ENCODE measurements at places on chromosomes 13 and 19. TPM values are rescaled to one million over a fixed set of nuclear protein-coding genes. Genes with fewer than 3 reads are reported as not detected.

DNA sequence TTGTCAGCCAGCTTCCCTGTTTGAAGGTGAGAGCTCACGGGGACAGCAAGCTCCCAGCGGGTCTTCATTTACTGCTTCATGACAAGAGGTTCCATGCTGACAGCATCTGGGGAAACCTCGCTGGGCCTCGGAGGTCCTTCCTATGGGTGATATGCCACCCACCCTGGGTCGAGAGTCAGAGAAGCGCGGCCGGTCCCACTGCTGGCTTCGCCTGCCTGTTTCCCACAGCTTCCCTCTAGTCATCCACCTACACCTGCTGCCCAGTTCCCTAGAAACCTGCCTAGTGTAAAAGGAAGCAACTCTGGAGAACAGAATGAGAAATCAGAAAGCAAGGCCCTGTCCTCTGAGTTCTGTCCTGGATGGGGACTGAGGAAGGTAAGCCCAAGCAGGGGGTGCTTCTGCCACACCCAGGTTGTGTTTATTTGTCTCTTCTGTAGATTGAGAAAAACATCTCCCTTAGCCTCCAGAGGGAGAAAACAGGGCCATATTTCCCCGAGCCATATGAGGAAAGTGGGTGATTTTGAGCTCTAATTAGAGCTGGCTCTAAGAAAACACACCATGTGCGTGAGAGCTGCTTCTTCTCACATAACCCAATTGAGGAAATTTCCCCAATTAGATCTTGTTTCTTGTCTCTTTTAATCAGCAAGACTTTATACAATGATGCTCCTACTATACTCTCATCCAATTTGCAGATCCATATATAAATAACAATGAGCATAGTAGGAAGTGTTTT lies 504.3 kb downstream of the IRS2 start:
- no peak for DNase-seq

Gene SIGLEC7
- not detected for total RNA-seq

- DNase-seq: no peak
Measured at GRCh38 chr13:93824286-93824685, 597.7 kb downstream of the GPC6 start.

- no peak for DNase-seq
Measured at GRCh38 chr19:41694831-41695635, 7.0 kb upstream of the CEACAM7 start.

DNA sequence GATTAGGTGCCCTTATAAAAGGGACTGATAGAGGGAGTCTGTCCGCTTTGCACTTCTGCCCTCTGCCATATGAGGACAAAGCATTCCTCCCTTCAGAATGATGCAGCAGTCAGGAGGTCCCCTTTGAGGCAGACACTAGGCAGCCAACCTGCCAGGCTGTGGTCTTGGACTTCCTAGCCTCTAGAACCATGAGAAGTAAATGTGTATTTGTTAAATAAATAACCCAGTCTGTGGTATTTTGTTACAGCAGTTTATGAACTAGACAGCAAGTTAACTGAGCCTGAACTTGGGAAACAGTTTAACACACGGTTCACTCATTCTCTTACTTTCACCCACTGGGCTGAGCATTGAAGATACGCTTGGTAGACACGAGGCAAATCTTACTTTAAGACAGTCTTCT lies 313.2 kb downstream of the UQCRFS1 start:
- no peak for DNase-seq

DNA sequence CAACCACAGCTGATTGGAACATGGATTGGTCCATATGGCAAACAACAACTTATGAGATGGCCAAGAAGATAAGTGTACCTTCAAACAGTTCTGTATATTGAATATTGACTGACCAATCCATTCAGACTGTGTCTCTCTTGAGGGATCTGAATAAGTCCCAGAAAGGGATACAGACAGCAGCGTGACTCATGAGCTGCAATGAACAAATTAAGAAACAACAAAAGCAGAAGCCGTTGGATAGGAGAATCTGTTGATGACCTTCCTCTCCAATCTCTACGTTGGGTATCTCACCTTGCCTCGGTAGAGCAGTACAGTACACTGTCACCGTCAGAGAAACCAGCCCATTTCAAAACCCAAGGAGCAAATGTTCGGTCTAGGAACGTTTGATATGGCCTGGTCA lies 21.3 kb downstream of the MBD3L2B start:
- no peak for DNase-seq

Data from CD8-positive, alpha-beta T cell (primary cell).